Stimulated activated CD8-positive, alpha-beta memory T cell treated with anti-CD3 and anti-CD28 coated beads, Interleukin-4, amount 100 ng/mL, for 4 hours (primary cell): ENCODE measurements at places on chromosomes 5 and 9.

DNA sequence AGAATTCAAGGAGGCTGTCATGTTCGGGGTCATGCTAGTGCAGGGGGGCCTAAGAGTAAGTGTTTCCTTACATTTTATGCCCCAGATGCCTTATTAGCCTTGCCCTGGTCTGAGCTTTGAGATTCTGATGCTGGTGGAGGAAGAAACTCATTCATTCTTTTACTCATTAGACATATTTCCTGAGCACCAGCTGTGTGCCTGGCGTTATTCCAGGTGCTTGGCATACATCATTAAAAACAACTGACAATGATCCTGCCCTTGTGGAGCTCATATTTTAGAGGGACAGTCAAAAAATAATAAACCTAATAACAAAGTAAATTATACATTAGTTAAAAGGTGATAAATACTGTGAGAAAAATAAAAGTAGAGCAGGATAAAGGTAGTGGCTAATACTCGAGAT, 138.9 kb upstream of the SGCD start:
- DNase-seq = no peak

DNA sequence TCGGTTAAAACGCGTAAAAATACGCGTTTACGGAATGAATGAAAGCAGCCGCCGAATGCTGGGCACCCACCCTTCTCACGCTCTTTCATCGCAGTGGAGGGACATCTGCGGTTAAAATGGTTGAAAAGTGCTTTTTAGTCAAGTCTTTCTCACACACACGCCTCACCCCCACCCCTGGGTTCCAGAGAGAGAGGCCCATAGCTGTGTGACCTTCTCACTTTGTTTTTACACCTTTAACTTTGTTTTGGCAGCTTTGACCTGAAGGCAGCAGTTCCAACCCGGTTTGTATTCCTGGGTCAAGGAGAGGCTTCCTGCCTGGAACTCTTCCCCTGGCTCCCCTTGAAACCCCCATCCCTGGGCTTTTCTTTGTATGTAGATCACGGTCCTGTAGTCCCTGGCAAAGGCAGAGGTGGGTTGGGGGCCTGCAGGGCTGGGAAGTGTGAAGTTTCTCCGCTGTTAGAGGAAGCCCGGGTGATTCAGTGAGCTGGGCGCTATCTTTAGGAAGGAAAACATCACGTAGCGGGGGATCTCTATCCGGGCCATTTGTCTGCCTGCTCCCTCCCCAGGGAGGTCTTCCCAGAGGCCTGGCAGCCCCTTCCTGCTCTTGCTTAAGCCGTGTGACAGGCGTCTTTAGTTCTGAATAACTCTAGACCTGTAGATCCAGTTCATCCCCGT, 29.6 kb downstream of the SPRY4 start:
- DNase-seq = no peak

DNA sequence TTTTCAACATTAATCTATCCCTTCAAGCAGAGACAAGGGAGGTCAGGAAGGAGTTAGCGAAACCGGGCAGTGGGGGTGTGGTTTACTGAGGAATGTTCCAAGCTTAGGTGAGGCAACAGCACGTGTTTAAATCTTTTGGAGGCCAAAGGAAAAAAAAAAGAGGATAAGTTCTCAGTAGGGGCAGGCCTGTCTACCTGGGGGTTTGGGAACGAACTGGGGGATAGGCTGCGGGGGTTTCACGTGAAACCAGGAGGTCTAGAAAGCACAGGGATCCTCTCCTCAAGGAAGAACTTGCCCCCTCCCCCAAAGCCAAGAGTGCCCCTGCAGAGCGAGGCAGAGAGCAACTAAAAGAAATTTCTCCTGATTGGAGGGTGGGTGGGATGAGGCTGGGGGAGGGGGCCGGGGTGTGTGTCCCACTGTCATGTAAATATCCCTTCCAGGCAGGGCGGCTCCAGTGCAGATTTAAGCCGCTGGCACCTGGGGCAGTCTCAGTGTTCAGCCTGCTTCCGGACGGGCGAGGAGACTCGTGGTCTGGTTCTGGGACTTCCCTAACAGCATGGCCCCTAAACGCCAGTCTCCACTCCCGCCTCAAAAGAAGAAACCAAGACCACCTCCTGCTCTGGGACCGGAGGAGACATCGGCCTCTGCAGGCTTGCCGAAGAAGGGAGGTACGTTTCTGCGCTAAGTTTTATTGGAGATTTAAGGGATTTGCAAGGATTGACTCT, 5.5 kb upstream of the SET start:
- DNase-seq = no peak

DNA sequence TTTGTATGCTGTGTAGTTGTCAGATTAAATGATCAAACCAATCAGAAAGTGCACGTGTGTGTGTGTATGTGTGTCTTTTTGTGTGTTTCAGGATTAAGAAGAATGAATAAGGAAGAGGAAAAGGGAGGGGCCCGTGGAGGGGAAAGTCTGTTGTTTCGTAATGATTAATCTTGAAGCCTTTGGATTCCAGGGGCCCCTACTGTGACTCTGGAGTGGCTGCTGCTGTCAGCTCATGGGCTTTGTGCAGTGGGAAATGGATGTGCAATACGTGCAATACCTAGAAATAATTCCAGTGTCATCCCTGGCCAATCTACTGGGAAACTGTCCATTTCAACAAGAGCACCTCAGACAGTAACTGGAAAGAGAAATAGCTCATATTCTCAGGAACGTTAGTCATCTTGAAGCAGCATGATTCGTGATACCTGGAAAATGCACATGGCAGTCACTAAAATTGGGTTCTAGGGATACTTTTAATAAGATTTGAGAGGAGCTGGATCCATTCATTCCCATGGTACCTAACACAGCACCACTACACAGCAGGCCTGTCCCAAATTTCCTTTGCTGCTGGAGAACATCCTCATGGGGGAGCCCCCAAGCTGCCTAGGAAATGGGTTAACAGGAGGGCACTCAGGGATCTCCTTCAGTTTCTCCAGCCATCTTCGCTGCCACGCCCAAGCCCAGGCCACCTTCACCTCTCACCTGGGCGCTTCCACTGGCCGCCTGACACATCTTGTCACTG, 186.3 kb downstream of the NR3C1 start:
- no peak for DNase-seq

GRCh38 chr5:77670526-77670925, 32.0 kb upstream of the OTP start:
- no peak for DNase-seq

GRCh38 chr5:162324328-162324727, 256.8 kb downstream of the GABRG2 start:
- DNase-seq = no peak

GRCh38 chr9:137235424-137236237, 4.9 kb downstream of the SLC34A3 start:
- DNase-seq = no peak

DNA sequence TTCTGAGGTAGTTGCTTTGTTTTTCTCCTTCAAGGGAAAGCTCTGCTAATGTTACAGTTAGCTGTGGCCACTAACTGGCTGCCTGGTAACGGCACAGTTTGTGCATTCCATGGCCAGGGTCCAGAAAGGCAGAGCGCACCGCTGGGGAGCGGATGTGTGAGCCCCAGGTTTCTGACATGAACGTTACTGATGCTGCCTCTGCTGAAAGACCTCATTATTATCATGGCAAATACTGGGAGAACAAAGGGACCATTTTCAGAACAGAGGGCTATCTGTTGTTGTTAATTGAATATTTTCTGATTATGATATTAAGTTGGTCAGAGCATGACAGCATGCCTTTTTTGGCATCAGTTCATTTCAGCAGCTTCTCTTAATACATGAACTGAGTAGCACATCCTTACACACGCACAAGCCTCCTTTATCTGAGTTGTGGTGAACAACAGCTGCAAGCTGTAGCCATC, 134.1 kb downstream of the NUDT12 start:
- no peak for DNase-seq

DNA sequence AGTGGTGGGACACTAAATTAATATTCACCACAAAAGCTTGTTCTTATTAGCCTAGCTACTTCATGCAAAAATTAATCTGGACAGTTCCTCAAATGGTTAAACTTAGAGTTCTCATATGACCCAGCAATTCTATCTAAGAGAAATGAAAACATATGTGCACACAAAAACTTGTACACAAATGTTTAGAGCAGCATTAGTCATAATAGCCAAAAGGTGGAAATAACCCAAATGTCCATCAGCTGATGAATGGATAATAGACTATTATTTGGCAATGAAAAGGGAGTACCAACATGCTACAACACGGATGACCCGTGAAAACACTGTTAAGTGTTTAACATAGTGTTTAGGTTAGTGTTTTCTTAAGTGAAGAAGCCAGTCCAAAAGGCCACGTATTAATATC, 32.8 kb upstream of the TNIP1 start:
- no peak for DNase-seq

- DNase-seq = no peak
Measured at GRCh38 chr5:10660720-10661387, 97.0 kb downstream of the ANKRD33B start.

DNA sequence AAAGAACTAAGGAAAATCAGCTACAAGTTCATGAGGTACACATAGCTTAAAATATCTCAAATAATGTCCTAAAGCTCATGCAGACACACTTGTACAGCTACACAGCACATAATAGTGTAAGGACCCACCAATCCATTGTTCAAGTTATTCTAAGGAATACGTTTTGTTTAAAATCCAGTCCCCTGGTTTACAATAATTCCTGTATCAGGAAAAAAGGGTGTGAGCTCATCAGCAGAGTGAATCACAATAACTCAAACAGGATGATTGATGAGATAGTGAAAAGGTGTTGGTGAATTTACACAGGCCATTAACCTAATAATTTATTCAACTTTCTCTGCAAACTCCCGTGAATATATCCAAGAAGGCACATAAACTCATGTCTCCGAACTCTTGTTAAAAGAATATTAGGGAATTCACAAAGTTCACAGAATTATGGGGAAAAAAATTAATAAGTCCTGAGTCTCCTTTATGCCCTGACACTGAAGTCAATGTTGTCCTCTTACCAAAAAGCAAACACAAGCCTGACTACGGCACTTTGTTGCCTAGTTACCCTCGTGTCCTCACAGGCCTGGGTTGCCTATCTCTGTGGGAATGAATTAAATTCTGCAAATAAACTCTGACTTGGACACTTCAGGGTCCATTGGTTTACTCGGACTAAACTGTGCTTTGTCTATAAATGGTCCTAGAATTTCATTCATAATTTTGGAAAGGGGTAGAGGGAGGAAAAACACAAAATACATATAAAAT, 142.8 kb upstream of the PDE4D start:
- DNase-seq = no peak

DNA sequence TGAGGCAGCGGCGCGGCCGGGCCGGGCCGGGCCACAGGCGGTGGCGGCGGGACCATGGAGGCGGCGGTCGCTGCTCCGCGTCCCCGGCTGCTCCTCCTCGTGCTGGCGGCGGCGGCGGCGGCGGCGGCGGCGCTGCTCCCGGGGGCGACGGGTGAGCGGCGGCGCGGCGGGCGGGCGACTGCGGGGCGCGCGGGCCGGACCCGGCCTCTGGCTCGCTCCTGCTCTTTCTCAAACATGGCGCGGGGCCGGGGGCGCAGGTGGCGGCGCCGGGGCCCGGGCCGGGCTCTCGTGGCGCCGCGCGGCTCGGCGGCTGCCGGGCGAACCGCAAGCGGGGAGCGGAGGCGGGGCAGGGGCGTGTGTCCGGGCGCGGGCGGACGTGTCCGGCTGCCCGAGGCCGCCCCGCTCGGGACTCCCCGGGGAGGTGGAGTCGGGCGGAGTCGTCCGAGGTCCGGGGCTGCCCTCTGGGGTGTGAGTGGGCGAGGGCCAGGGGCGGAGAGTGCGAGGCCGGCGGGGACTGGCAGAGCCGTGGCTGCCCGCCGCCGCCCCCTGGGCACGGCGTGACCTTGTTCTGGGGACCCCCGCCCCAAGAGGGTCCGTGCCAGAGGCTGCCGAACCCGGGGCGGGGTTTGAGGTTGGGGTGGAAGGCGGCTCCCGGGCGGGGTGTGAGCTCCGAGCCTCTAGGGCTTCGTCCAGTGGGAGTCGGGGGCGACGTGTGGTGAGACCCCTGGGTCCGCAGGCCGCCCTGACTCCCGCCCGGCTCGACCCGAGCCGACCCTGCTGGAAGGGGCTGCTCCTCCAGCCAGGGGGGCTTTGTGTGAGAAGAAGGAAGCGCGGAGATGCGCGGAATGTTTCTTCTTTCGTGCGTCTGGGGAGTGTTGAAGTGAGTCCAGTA, 485 bp downstream of the TGFBR1 start:
- DNase-seq = no peak

GRCh38 chr9:136541179-136541578, 4.7 kb downstream of the NOTCH1 start:
- no peak for DNase-seq
